ENCODE measurements at places on chromosomes 3 and 15.

DNA sequence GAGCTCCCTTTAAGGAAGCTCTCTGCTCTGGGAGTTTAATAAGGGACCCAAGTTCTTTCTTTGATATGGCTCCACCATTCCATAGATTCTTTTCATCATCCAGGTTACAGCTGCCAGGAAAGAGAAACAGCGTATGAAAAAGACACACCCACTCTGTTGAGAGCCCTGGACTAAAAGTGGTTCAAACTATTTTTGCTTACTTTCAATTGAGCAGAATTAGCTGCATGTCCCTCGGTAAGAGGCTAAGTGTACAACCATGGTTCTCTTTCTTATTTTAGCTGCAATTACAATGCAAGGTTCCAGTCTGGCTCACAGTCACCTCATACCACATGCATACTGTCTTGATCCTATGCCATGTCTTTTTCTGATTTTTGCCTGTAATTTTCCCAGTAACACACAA is 1288.3 kb downstream of the NSUN3 start:
- ATAC-seq: no peak

DNA sequence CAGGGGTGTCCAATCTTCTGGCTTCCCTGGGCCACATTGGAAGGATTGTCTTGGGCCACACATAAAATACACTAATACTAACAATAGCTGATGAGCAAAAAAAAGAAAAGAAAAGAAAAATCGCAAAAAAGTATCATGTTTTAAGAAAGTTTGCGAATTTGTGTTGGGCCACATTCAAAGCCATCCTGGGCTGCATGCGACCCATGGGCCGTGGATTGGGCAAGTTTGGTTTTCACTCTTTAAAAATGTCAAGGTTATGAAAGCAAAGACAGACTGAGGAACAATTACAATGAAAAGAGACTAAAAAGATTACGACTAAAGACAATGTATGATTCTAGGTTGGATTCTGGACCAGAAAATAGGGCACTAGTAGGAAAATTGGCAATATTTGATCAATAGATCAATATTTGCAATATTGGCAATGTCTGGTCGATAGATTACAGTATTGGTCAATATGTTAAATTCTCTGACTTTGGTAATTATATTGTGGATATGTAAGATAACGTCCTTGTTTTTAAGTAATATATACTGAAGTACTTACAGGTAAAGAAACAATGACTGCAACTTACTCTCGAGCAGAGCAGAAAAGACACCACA is 19.9 kb downstream of the CCNL1 start:
- ATAC-seq: no peak

DNA sequence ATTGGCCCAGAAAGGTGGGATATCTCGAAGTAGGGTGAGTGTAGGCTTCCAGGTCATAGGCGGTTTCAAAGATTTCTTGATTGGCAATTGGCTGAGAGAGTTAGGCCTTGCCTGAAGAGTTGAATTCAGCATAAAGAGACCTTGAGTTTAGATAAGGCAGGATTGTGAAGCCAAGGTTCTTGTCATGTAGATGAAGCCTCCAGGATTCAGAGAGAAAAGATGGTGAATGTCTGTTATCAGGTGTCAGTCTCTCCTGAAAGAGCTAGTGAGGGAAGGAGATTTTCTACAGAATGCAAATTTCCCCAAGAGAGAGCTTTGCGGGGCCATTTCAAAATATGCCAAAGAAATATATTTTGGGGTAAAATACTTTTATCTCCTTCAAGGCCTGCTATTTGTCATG is 217.0 kb upstream of the TLE3 start:
- no peak for ATAC-seq

- ATAC-seq: peak; percentile 50
Measured at GRCh38 chr3:106126067-106126845, 257.4 kb upstream of the CBLB start.

- peak; percentile 56 for ATAC-seq
Measured at GRCh38 chr15:91973481-91973880, 120.0 kb downstream of the SLCO3A1 start.

DNA sequence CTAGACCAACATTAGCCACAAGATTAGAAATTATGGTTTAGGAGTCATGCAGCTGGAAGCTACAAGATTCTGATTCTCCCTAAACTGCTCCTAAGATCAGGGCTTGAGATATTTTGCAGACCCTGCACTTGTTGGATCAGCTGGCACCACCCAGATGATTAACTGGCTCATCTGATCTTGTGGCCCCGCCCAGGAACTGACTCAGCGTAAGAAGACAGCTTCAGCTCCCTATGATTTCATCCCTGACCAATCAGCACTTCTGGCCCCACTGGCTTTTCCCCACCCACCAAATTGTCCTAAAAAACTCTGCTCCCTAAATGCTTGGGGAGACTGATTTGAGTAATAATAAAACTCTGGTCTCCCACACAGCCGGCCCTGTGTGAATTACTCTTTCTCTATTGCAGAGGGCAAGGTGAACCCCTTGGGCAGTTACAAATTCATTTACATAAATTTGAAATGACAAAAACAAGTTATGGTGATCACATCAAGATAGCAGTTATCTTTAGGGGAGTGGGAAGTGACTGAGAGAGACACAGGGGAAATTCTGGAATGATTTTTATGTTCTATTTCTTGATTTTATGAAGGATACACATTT is 76.5 kb downstream of the CD200R1L start:
- no peak for ATAC-seq

GRCh38 chr15:57288926-57289580 is 87.3 kb upstream of the CGNL1 start:
- ATAC-seq: no peak

DNA sequence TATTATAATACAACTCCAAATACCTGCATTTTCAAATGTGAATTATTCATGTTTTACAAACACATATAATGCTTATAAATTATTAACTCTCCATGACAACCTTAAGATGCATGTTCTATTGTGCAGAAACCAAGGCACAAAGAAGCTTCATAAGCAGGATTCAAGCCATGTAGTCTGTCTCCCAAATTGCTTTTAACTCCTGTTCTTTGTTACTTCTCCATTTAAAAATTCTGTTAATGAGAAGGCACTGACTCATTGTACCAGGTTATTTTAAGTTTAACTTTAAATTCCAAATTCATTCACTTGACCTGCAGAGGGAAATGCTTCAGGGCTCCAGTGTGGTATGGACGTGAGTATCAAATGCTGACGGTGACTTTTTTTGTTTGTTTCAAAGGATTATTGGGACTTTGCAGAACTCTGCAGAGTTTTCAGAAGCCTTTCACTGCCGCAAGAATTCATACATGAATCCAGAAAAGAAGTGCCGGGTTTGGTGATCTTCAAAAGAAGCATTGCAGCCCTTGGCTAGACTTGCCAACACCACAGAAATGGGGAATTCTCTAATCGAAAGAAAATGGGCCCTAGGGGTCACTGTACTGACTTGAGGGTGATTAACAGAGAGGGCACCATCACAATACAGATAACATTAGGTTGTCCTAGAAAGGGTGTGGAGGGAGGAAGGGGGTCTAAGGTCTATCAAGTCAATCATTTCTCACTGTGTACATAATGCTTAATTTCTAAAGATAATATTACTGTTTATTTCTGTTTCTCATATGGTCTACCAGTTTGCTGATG is 100.0 kb downstream of the MME start:
- no peak for ATAC-seq

DNA sequence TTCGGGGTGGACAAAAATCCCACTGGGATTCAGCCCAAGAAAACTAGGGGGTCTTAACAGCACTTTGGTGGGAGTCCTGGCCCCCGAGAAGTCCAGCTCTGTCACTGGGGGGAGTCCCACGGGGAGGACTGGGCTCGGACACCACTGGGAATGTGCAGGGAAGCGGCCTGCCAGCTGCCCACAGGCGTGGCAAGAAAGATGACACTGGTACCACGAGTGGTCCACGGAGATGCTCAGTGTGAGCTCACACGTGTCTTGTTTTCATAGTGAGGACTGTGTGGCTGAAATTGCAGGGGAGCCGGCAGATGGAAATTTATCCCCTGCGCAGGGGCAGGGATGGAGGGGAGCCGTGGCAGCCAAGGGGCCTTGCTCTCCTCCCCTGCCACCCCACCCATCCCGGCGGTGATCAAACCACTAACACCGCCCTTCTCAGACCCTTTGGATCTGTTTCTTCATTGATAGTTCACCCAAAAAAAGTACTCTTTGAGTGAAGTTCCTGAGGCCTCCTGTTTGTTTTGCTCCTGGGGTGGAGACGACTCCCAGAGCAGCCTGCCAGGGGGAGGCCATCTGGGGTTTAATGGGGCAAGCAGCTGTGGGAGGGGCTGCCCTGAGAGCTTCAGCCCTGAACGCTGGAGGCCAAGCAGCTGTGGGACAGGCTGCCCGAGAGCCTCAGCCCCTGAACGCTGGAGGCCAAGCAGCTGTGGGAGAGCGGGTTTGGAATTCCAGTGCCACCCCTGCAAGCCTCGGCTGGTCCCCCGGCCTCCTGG is 130.9 kb downstream of the LRRK1 start:
- no peak for ATAC-seq

- ATAC-seq: peak; percentile 90
Measured at GRCh38 chr3:159839561-159840379, 148.9 kb upstream of the IL12A start.

DNA sequence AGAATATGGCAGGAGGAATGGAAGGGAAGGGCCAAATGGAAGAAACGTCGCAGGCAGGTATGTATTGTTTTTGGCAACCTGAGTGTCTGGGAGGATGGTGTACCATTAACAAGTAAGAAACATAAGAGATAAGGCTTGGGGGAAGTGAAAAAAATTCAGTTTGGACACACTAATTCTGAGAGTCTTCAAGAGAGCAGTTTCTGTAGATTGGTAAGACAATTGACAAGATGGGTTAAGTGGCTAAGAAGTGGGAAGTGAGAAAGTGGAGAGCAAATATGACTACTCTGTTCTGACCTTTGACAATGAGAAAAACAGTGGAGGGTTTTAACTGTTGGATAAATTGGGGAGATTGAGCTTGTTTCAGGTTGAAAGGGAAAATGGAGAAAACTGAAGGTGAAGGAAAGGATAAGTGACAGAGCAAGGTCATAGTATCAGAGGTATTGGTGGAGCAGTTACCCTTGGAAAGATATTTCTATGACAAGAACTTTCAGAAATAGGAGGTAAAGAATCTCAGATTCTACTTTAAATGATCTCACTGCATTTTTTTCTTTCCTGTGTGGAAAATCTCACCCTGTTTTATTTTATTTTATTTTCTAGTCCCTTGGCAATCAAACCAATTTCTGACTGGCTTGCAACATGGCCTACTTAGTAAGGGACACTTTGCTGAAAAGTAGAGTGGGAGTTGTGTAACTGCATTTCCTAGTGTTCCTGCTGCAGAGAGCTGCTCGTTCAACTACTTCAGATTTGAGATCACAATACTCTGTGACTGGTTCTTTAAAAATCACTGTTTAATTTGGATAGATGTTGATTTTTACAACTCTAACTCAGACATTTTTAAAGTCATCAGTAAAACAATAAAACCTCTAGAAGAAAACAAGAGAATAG is 23.1 kb upstream of the GABPB1 start:
- no peak for ATAC-seq

DNA sequence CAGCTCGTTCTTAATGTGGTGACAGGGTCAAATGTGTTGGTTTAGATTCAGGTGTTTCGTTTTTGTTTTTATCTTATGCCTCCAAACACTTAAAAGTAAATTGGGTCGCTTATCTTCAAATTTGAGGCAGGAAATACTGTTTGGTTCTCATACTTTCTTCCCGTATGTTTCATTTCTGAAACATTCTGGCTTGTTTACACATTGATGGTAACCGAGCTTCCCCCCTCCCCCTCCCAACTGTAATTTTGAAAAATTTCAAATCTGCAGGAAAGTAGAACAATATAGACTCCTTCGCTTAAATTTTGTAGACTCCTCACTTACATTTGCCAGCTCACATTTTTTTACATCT is 64.9 kb downstream of the CMTM8 start:
- no peak for ATAC-seq

DNA sequence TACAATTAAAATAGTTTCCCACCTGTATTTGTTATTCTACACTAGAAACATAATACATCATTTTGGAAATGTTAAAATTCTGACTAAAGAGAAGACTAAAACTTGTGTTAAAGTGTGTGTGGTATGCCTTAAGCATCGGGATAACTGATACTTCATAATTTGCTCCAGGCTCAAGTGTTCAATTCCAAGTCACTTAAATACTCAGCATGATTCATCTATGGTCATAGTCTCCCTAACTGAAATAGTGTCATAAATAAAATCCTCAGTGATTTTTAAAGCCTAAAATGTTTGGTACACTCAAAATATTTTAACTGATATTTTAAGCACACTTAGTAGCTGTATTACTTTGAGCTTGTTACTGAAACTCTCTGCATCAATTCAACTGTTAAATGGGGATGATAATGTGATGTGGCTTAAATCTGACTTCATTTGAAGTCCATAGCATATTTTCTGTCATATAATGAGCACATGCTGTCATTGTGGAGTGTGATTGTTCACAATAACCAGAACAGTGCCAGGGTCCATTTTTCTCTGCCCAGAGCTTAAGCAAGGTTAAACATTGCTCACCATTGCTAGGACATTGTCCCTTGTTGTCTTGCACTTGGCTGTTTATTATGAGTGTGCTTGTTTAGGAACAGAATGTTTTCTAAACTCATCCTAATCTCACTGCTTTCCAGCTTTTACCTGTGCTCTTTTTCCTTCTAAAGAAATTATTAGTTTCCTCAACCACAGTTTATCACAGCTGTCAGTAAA is 122.2 kb downstream of the KLHL25 start:
- peak; percentile 40 for ATAC-seq

DNA sequence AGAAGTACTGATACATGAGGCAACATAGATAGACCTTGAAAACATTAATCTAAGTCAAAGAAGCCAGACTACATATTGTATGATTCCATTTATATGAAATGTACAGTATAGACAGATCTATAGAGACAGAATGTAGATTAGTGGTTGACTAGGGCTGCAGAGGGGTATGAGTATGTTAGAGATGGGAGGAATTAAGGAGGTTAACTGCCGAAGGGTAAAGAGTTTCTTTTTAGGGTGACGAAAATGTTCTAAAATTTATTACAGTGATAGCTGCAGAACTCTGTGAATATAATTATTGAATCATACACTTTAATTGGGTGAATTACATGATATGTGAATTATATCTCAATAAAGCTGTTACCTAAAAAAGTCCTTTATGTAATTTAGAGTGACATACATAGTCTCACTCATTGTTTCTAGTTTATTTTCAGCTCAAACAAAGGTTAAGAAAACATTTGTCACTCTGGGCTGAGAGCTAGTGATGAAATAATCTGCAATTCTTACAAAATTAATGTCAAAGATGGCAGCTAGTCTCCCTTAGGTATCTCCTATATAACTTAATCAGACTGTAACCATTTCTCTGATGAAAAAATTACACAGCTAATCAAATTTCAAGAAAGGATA is 61.4 kb downstream of the DENND4A start:
- ATAC-seq: no peak

All from SK-N-SH treated with all-trans-retinoic acid at 6 μM for 48 hours (cell line).